Ureter (tissue), 1 donor: ENCODE measurements at places on chromosomes 3 and 15. TPM values are rescaled to one million over a fixed set of nuclear protein-coding genes. Genes with fewer than 3 reads are reported as not detected.

GRCh38 chr15:48025118-48025517 is 95.7 kb upstream of the SLC24A5 start:
- DNase-seq = no peak

- DNase-seq = no peak
These were observed 10.3 kb upstream of the LRRC34 start for GRCh38 chr3:169822983-169823382.

DNA sequence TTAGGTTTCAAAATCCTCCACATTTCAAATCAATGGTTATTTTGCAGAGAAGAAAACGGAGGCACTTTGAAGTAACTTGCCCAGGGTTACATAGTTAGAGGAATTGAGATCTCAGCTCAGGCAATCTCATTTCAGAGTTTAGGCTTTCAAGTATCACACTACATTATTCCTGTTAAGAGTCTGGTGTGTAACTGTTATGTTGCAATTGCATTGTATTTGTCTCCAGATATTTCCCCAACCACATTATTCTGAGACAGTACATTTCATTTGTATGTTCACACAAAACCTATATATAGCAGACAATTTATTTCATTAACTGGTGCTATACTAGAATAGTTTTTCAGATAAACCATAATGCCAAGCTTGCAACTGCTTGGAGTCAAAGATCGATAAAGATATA is 154.2 kb upstream of the TSPAN3 start:
- no peak for DNase-seq

- no peak for DNase-seq
These were observed 438.6 kb upstream of the ZNF385D start for GRCh38 chr3:22189616-22190015.

The ATP13A5 gene
- not detected for total RNA-seq
